ENCODE measurements at places on chromosomes 13 and 19.

DNA sequence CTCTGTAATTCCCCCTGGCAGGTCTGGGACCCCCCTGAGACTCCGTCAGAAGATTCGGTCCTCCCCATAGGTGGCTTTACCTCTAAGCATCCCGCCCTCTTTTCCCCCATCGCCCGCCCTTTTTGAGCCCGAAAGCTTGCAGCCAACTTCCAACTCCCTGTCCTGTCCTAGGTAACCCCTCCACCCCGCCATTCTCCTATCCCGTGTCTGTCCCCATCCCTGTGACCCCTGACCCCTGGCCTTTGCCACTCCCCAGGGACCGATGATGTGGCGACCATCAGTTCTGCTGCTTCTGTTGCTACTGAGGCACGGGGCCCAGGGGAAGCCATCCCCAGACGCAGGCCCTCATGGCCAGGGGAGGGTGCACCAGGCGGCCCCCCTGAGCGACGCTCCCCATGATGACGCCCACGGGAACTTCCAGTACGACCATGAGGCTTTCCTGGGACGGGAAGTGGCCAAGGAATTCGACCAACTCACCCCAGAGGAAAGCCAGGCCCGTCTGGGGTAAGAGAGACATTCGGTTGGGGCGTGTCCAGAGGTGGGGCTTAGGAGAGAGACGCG lies 488 bp downstream of the RCN3 start:
- peak; percentile 81 for DNase-seq

DNA sequence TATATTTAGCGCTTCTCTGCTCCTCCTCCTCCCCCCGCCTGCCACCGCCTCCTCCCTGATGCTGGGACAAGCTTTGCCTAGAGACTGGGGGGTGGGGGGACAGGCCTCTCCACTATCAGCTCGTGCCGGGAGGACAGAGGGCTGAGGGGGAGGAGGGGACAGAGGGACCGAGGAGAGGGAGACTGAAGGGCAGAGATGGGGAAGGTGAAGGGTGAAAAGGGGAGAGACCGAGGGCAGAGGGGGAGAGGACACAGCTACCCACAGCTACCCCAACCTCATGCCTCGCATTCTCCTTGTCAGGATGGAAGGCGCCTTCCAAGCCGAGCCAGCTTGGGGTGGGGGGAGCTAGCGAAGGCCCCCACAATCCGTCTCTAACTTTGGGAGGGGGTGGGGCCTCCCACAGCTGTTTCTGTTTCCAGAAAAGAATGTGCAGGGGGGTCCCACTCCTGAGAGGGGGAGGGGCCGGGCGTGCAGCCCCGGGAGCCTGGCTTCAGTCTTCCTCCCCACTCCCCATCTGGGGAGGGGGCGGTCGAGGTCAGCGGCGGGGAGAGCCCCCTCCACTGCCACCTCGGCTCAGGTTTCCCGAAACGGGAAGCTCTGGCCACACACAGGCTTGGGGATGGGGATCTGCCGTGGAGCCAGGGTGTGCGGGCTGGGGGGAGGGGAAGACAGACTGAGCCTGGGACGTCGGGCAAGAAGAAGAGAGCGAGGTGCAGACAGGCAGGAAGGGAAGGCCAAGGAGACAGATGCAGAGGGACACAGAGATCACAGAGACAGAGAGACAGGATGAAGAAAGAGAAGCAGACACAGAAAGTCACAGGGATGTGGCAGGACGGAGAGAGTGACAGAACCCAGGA lies 1.6 kb downstream of the DACT3 start:
- peak; percentile 16 for DNase-seq

DNA sequence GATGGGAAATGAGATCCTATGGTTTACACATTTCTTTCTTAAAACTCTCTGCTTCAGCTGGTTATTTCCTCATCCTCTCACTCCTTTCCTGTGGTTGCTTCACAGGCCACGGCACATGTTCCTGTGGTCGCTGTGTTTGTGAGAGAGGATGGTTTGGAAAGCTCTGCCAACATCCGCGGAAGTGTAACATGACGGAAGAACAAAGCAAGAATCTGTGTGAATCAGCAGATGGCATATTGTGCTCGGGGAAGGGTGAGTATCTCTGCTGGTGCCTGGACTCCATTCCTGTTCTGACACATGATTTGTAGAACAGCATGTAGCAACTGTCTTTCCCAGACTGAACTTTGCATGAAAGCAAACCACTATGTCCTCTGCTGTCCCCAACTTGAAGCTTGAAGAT lies 254.2 kb downstream of the ITGBL1 start:
- peak; percentile 83 for DNase-seq

GRCh38 chr13:100523411-100523810 lies 65.2 kb downstream of the GGACT start:
- DNase-seq = no peak

- no peak for DNase-seq
Observed at GRCh38 chr19:51590441-51590840, 19.4 kb downstream of the ZNF175 start.

- no peak for DNase-seq
Observed at GRCh38 chr13:98480915-98481877, 95.7 kb downstream of the STK24 start.

- DNase-seq = no peak
Observed at GRCh38 chr13:80716610-80717081, 375.7 kb upstream of the SPRY2 start.

GRCh38 chr13:35524171-35524570 lies 47.7 kb upstream of the MAB21L1 start:
- peak; percentile 3 for DNase-seq

- DNase-seq = peak; percentile 24
Observed at GRCh38 chr19:54653181-54653809, 9.5 kb upstream of the LILRB4 start.

GRCh38 chr13:42356184-42356575 lies 84.2 kb downstream of the AKAP11 start:
- DNase-seq = no peak

DNA sequence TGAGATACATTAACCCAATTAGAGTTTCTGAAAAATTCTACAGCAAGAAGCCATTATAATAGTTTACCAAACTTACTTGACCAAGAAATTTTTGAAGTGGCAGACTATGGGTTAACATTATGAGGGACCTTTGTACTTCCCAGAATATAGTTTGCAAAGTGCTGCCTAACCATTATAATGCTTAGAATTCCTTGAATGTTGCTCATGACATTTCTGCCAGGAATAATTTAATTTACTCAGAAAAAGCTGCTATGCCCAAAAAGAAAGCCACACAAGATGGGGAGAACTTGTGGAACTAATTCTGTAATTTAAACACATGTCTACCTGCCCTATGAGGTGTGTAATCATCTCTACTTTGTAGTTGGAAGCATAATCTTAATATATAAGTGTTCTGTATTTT lies 58.1 kb upstream of the MYCBP2 start:
- peak; percentile 6 for DNase-seq

- no peak for DNase-seq
Observed at GRCh38 chr13:20505405-20506366, 20.0 kb downstream of the CRYL1 start.

- DNase-seq = peak; percentile 2
Observed at GRCh38 chr19:3801412-3802096, 15.4 kb upstream of the MATK start.

DNA sequence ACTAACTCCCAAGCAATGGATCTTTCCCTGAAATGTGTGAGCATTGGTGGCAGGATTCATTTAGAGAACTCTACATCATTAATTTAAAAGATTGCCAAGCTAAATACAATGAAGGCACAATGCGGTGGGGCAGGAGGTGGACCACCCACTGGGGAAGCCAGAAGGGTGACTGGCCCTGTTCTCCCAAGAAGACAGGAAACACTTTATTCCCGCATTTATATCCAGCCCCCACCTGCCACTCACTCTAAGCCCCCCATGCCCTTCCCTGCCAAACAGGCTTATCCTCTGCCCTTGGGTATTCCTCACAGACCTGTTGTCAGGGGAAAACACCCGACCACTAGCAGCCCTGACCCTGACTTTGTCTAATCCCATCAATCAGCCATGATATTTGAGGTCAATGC lies 189.1 kb upstream of the UBL3 start:
- no peak for DNase-seq

All from fibroblast of the aortic adventitia (primary cell).